Calu3 (cell line): ENCODE measurements at places on chromosomes 12 and 14. TPM values are rescaled to one million over a fixed set of nuclear protein-coding genes. Genes with fewer than 3 reads are reported as not detected.

DNA sequence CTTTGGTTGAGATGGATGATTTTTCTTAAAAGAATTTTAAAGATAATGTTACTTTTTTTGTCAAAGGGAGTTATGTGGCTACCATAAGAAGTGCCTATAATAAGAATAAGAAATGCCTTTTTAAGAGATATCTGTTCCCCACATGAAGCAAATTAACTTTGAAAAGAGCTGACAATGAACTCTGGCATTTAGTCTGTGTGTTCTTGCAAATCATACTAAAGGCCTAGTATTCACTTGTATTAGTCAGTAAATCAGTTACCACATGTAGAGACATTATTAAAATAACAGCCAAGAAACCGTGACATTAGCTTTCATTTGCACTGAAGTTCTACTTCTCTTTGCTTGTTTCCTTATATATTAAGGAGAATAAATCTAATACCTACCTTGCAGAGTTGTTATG is 296.3 kb downstream of the CCDC91 start:
- DNase-seq, result no peak

GRCh38 chr14:25759920-25760655 is 710.1 kb upstream of the STXBP6 start:
- DNase-seq, result no peak

GRCh38 chr12:26564391-26564790 is 268.6 kb downstream of the ITPR2 start:
- DNase-seq, result no peak

DNA sequence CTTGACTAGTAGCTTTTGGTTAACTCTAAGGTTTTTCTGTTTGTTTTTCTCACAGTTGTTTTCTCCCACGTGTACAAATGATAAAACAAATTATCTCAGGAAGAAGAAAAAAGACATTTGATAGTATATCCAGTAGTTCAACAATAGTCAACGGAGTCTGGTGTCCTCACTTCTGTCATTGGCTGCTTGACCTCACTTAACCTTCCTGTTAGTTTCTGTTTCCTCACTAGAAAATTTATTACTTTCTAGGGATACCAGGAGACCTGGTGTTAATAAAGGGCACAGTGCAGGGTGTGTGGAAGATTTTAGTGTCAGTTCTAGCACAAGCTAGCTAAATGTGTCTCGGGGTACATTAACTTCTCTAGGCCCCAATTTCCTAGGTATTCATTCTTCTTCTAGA is 116.0 kb downstream of the PRKCH start:
- DNase-seq, result no peak

DNA sequence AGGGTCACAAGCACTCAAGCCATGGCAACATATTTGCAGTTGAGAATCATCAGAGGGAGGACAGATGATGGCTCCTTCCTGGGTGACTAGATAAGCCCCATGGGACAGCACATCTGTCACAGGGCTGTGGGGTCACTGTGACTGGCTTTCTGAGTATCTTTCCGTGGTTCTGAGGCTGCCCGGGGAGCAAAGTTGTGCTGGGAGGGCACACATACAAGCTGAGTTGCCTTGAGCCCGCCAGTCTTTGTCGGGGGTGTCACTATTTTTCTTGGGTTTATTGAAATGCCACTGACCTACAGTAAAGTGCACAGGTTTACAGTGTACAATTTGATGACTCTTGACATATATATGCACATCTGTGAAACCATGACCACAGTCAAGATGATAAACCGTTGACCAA is 17.2 kb upstream of the KIF26A start:
- no peak for DNase-seq

Gene AKAP5
- 1.1 and 1.7 TPM in 2 replicates for total RNA-seq

Gene BCAT1
- total RNA-seq, result 0.98 and 4.0 TPM in 2 replicates

DNA sequence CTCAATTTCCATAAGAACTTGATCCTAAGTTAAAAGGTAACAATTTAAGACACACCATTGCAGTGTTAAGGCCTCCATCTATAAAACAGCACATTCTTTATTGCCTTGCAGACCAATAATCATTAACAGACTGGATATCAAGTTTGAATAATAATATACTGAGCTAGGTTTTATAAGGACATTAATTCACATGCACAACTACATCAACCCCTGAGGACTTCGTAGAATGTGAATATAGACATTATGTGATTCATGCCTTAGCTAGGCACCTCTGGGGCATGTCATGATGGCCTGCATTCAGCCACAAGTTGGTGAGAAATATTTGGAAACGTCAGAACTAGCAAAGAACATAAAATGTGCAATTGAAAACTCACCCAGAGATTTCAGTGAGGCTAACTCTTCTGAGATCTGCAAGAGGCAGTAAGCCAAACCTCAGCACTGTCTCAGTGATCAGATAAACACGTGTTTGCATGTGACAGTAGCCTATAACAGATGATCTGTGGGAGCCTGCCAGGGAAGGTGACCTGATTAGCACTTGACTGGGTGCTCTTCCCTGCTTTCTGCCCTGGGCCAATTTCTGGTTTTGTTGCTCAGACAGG is 492.2 kb downstream of the FLRT2 start:
- DNase-seq, result no peak

DNA sequence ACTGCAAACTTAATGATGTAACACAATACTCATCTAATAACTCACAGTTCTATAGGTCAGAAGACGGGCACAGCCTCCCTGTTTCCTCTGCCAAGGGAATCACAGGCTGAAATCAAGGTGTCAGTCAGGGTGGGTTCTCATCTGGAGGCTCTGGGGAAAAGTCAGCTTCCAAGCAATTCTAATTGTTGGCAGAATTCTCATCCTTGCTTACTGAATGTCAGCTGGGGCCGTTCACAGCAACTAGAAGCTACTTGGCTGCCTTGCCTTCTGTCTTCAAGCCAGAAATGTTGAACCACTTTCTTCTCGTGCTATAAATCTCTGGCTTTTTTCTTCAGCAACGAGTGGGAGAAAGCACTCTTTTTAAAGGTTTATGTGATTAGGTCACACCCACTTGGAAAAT is 80.1 kb upstream of the PDZRN4 start:
- DNase-seq, result no peak

GRCh38 chr14:32639208-32639607 is 299.5 kb upstream of the NPAS3 start:
- DNase-seq, result no peak

- DNase-seq, result no peak
Measured at GRCh38 chr12:115640929-115641328, 636.6 kb downstream of the MED13L start.

DNA sequence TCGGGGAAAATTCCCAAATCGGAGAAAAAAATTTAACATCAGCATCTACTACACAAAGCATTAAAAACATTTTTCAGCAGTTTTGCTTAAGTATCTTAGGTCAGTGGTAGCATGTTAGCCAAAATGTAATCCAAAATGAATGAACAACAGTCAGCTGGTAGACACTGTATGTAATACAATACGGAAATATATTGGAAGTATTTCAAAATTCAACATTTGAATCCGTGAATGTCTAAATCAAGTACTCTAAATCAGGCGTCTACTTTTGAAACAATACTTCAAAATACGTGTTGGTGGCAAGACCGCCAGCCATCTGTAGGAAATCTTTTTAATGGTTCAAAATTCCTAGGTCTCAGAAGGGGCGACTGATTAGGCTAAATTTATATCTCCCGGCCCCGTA is 1.1 kb downstream of the SCAF11 start:
- no peak for DNase-seq

Gene RHEBL1
- total RNA-seq, result 2.0 and 2.6 TPM in 2 replicates

DNA sequence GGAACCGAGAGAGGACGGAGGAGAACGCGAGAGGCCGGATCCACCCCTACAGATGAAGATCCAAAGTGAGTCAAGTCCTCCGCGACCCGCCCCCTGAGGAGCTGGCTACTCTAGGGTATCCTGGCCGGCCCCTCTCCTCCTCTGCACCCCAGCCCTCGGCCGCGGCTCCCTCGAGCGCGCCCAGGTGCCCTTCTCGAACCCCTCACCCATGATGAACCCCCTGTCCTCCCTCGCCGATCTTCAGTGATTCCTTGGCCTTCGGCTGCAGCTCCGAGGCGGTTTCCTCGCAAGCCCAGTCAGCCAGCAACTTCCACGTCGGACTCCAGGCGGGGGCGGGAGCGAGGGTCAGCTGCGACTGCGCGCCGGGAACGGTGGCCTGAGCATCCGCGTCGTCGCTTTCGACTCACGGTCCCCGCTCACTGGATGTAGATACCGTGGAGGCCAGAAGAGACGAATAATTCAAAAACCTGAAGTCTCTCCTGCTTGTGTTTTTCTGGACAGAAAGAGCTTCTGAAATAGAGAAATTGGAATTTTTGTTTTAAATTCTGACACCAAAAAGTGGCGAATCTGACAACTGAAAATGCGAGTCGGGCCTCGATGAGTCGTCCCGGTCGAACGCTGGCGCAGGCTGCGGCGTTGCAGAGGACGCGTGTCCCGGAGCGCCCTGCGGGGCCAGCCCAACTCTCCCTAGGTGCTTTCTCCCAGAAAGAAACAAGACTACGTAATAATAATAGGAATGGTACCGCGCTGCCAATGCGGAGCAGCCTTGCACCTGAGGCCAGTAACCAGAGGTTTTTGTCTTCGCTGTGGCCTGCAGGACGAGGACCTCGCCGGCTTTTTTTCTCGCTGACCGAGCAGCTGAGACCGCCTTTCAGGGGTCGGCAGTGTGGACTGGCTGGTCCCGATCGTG is at the start of gene ARL1:
Gene ARL1, minus strand, starts transcription at position 337 of the 910 bp plus-strand sequence. Its CDS starts 127 bp downstream, at position 210.
- peak; percentile 91 for DNase-seq

Gene PARPBP
- 28.1 and 38.0 TPM in 2 replicates for total RNA-seq

Gene CACNB3
- 17.9 and 21.1 TPM in 2 replicates for total RNA-seq

DNA sequence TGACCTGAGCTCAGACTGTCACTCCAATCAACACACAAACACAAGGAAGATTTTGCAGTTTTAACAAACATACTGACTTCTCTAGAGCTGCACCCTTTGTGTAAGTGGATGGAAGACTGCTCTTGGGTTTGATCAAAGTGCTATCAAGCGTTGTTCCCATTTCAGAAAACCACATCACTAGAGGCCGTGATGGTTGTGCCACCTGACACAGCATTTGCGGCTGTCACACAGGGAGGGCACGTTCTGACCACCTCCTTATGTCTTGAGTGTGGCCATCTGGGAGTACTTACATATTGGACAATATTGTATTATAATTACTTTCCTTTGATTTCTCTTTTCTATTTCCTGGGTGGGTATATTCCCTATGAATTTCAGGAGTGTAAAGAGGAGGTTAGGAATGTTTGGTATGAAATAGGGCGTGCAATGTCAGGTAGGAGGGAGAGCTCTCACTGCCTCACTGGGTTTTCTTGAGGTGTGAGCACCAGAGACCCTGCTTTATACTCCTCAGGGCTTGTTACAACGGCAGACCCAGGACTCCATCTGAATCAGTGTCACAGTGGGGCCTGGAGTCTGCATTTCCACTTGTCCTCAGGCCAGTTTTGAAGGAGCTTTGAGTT is 74.3 kb downstream of the SYNE3 start:
- no peak for DNase-seq

DNA sequence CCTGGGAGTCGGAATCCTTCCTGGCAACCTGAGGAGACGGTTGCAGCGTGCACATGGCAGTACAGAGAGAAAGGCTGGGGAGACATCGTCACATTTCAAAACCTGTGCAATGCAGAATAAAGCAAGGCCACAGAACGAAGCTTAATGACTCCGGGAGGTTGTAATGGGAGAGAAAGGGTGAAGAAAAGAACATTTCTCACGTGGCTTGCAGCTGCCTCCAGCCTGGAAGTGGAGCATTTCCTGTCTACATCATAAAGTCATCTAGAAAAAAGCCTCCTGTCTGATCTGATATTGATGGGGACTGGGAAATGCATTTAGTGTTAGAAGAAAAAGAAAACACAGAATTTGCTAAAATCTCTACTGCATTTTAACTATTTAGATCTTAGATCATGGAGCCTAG is 209.3 kb downstream of the TMEM132C start:
- DNase-seq, result no peak

GRCh38 chr12:47990351-47991105 is 13.7 kb downstream of the COL2A1 start:
- no peak for DNase-seq

Gene CNTN1
- not detected in 2 replicates for total RNA-seq

Gene RDH12
- total RNA-seq, result 0.38 and 0.51 TPM in 2 replicates

DNA sequence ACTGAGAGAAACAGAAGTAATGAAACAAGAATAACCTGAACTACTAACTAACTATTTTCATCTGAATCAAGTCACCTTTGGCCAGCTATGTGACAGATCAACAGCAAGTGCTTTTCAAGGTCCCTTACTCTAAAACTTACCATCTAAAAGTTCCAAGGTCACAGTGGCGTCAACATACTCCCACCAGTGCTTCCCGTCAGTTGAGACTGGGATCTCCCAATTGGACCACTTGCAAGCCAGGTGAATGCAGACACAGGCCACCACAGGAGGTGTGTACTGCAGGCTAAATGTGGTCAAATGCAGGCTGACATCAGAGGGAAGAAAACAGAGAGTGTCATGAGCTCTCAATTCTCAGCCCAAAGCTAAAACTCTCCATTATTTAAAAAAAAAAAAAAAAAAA is 13.8 kb upstream of the KANSL2 start:
- no peak for DNase-seq

Gene INSM2
- total RNA-seq, result not detected in 2 replicates

DNA sequence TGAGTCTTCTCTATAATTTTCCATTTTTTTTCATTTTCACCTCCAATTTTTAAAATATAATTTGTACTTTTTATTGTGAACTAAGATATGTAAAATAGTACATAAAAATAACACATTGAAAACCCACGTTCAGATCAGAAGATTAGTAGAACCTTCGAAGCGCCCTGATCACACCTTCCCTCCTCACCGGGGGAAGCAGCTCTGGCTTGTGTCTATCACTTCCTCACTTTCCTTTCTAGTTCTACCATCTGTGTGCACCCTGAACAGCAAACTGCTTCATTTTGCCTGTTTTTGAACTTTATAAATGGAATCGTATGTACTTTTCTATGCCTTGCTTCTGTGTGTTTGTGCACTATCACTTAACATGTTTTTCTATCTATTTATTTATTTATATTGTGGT is 11.8 kb upstream of the CD27 start:
- DNase-seq, result no peak

Gene NINJ2
- total RNA-seq, result not detected in 2 replicates

GRCh38 chr12:106416273-106416672 is 58.7 kb downstream of the POLR3B start:
- no peak for DNase-seq

DNA sequence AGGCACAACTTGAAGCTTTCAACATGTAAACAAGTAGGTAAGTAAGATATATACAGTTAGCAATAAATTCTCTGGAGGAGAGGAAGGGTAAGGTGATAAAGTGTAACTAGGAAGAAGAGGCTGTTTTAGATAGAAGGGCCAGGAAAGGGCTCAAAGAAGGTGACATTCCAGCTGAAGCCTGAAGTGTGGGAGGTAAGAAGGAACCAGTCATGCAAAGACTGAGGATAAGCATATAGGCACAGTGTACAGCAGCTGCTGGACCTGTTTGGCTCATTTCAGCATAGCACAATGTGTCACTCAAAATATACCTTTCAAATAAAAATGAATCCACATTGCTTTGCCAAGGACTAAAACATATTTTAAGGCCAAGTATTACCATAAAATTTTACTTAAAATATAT is 28.6 kb upstream of the ARL1 start:
- DNase-seq, result no peak
